ENCODE measurements at places on chromosomes 6 and 20.

DNA sequence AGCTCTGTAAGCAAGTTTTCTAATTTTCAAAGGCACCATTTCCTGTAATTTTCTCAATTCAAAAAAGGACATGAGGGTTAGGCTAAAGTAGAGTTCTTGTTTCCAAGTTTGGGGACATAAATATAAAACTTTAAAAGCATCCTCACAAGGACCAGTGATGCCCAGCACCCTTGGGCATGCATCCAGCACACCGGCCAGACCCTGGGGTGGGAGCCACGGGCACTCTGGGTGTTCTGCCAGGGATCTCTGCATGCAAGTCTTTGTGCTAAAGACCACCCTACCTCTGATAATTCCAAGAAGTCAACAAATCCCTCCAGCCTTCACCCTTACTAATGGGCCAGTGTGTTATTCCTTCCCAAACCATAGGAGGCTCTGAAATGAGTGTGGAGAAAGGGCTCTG is 46.5 kb downstream of the PLCG1 start:
- DNase-seq: no peak

GRCh38 chr6:158910484-158911440 is 89.2 kb downstream of the RSPH3 start:
- no peak for DNase-seq

DNA sequence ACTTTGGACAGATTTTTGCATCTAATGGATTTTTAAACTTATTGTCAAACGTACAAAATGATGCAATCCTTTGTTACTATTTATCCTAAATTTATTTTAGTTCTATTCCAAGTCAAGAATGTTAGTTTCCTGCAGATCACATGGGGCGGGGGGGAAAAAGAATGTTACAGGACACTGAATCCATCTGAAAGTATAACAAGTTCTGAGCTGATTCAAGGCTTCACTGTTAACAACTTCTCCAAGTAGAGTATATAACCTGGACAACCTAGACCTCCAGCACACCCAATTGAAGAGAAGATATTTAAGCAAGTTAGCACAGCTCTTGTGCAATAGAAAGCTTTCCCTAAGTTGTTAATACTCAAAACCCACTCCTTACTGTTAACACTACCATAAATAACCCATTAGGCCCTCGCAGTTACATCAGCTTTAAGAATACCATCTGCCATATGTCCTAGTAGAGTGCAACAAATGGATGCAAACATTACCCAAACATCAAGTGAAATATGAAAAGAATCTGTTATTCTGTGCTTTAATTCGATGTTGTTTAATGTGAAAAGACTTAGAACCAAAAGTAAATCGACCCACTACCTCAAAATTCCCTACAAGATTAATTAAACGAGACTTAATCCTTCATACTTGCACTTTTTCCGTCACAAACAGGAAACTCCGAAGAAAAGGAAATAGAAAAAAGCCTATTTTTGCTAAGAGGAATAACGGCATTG is 1.3 kb downstream of the SEC63 start:
- DNase-seq: no peak

DNA sequence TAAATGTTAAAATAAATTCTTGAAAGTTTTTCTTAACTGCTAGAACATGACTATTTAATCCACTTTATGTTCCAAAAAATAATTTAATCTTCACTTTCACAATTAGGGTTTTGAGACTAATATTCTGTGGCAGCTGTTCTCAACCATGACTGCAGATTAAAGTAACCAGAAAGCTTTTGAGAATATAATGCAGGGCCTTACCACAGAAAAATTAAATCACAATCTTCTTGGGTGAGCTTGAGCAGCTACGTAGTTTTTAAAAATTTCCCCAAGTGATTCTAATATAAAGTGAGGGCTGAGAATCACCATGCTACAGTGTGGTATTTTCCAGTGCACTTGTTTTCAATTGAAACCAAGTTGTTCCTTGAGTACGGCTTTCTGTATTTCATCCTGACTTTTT is 196.6 kb upstream of the PTCHD4 start:
- DNase-seq: no peak

DNA sequence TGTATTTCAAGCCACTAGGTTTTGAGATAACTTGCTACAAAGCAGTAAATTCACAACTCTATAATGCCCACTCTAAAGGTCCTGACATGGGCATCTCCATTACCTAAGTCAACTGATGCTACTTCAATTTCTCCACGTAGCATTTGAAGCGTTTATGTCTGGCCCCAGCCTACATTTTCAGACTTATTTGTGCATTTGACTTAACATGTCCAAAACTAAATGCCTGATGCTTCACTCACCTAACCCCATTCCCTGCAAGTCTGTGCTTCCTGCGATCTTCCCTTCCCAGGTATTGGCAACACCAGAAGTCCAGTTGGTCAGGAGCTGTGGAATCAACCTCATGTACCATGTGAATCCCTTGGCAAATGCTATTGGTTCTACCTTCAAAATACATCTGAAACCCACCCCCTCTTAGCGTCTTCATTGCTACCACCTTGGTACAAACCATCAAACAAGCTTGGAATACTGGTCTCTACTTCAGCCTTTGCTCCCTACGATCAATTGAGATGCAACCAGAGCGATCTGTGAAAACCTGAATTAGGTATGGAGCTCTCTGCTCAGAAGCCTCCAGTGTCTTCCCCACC is 12.8 kb upstream of the ZNFX1 start:
- DNase-seq: no peak

DNA sequence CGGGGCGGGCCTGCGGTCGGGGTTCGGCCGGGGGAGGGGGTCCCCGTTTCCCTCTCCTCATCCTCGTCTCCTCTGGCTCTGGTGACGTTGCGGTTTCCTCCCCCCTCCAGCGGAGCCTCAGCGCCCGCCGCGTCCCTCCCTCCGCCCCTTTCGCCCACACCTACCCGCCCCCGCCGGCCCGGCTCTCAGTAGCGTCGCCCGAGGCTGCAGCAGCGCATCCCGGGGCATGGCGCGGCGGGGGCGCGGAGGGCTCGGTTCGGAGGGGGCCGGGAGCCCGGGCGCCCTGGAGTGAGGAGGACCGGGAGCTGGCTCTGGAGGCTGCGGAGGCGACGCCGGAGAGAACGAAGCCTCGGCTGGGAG is at the start of gene DSE:
Gene DSE (plus strand): TSS at position 188 of the 360 bp plus-strand sequence. CDS start 28,304 bp downstream, outside the sequence.
- DNase-seq: peak; percentile 44

DNA sequence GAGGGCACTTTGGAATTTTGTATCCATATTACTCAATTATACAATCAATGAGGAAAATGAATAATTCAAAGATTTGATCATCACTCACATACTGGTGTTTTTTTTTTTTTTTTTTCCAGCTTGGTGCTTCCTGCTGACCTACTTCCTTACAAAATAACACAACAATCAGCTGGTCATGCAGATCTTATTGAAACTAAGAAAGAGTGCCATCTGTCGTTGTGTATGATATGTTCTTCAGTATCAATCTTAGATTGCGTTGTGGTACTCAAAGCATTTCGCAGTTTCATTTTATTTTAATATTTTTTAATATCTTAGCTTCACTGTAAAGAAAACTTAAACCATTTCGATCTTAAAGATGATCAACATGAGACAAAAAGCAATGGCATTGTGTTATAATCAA is 155.6 kb downstream of the OGFRL1 start:
- DNase-seq: no peak

DNA sequence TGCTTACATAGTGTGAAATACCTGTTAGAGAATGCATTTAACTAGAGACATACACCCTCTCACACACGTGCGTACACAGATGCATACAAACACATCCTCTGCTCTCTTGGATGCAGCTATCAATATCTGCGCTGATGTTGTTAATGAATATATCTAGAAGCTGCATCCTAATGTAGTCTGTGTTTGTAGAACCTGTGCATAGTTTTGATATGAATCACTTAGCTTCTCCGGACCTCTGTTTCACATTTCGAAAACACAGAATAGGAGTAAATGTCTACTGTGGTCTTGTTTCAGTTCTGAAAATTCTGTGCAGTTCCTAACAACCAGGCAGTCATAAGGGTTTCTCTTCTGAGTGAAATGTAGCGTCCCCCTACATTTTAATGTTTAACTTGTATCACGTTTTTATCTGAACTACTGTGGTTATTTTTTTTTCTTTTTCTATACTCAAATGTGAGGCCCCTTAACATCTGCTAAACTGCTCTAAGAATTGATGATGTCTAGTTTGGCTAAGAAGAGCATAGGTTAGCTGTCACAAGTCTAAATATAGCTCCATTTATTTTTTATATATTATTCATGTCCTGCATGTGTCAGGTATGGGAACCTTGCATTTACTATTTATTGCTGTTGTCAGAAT is 254.5 kb downstream of the TMEM242 start:
- DNase-seq: no peak

DNA sequence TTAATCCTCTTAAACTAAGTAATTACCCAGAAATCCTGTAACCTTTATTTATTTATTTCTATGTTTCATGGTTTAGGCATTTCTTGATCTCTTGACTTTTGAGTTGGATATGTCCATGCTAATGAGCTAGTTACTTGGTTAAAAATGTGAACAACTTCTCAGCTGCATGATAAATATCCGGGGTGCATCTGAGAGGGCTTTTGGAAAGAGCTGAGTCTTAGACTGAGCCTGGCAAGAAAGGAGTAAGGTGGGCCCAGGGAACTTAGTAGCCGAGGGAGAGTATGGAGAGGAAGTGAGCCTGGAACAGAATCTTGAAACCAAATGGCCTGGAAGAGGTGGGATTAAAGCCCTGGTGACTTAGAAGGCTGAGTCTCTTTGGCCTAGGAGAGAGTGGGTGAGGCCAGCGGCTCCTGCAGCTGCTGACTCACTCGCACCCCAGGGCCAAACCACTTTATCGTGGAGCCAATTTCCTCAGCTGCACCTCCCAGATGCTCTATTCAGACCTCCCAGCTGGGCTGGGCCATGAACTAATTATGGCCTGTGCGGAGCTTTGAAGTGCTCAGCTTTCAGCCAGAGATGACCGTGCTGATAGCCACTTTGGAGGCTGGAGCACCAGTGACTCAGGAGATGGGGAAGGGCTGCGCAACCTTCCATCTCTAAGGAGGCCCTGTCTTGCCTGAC is 19.1 kb downstream of the TGM3 start:
- DNase-seq: no peak

GRCh38 chr20:22825546-22825945 is 209.6 kb upstream of the SSTR4 start:
- DNase-seq: no peak

- no peak for DNase-seq
Measured at GRCh38 chr20:35504751-35505150, 24.7 kb downstream of the C20orf173 start.

GRCh38 chr6:4606016-4606415 is 170.2 kb upstream of the CDYL start:
- DNase-seq: no peak

DNA sequence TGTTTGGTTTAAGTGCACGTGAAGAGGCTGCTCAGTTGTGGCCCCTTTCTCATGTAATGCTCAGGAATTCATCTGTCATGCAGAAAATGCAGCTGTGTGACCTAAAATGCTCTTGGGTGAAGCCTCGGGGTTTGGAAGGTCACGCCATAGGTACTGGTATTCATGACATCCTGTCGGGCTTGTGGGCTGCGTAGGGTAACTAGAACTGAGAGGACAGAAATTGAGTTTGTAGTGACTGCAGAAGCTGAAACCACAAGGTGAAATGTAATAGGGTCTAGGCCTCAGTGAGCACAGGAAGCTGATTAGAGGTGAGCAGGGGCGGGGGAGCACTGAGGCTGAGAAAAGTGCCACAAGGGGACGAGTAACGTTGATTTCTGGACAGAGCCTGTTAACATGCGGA is 128.8 kb downstream of the SOBP start:
- DNase-seq: no peak
